ENCODE measurements at places on chromosomes 5 and 9.

DNA sequence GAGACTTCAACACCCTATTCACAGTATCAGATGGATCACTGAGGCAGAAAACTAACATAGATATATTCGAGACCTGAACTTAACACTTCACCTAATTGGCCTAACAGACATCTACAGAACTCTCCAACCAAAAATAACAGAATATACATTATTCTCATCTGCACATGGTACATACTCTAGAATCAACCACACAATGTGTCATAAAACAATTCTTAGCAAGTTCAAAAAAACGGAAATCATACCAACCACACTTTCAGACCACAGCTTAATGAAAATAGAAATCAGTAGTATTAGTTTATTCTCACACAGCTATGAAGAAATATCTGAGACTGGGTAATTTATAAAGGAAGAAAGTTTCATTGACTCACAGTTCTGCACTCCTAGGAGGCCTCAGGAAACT, 387.9 kb downstream of the DEPDC1B start:
- DNase-seq = no peak

DNA sequence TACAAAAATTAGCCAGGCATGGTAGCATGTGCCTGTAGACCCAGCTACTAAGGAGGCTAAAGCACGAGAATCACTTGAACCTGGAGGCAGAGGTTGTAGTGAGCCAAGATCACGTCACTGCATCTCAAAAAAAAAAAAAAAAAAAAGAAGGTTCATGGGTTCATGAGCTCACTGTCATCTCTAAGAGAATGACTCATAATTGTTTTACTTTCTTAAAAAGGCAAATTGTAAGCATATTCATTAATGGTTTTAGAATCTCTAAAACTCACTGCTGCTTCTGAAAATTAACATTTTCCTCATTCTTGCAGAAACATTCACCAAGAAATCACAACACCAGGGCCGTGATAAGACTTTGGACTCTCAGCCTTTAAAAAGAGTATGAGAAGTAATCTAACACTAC, 103.6 kb downstream of the GNA14 start:
- DNase-seq = no peak

DNA sequence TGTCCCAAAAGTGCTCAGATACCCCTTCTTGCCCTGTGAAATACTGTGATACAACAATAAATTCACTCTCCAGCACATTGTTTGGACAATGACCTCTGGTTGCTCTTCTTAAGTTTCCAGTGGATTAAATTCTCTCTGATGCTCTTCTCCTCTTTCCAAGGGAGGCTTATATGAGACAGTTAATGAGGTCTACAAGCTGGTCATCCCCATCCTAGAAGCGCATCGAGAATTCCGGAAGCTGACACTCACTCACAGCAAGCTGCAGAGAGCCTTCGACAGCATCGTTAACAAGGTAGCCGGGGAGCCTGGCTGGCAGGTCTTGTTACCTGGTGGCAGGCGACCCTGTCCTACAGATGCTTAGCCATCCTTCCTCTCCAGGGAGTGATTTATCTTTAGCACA, 226.5 kb downstream of the DOCK8 start:
- no peak for DNase-seq

DNA sequence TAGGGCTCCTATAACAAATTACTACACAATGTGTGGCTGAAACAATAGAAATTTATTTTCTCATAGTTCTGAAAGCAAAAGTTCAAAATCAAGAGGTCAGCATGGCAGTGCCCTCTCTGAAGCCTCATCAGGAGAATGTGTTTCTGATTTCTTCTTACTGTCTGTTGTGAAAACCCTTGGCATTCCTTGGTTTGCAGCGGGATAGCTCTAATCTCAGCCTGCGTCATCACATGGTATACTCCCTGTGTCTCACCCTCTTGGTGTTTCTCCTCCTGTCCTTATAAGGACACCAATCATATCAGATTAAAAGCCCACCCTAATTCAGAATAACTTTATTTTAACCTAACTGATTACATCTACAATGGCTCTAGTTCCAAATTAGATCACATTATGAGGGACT, 87.5 kb upstream of the CDH9 start:
- no peak for DNase-seq

All from activated CD4-positive, alpha-beta T cell treated with anti-CD3 and anti-CD28 coated beads for 24 hours (primary cell).